ENCODE measurements at places on chromosomes 2 and 18.

GRCh38 chr2:186746584-186746983, 52.7 kb downstream of the FAM171B start:
- DNase-seq: no peak

DNA sequence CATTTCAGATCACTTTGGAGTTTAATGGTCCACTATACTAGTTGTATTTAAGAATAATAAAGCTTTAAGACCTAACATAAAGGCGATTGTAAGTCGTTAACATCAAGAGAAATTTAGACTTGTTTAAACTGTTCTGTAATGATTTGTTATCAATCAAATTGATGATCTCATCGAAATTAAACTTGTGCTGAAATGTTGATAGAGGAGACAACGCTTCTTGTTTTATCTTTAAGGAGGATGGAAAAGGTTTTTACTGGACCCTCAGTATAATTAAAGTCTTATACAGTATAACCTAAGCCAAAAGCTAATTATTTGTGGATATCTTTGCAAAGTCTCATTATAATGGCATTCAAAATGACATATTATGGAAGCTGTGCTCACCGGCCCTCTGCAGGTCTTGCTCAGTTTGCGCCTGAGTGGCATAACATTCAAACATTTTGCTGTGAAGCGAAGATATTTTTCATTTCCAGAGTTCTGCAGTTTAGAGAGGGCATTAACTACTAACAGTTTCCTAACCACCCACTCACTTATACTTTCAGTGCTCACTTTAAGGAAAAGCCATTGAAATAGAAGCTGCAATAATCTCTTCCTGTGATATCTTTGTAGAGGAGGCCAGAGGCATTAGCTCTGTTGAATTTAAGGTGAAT, 1.4 kb upstream of the SERTAD2 start:
- no peak for DNase-seq

DNA sequence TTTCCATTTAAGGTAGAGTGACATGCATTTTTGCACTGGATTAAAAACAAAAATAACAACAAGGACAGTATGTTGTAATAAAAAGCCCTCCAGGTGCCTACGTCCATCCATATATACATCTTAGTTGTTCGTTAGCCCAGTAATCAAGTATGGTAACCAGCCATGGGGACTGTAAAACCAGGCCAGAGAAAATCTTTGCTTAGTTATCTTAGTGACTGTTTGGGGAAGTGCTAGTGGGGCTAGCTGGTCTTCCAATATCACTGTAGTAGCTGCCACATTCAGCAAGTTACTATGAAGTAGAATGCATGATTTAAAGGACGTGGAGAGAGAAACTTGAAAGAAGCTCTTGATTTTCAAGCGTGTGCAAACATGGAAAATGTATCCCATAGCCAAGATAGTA, 95.9 kb upstream of the STON1 start:
- DNase-seq: no peak

- DNase-seq: no peak
Observed at GRCh38 chr2:24343225-24343882, 17.0 kb downstream of the ITSN2 start.

- no peak for DNase-seq
Observed at GRCh38 chr2:100721693-100722092, 98.2 kb upstream of the NPAS2 start.

GRCh38 chr2:82395531-82395930, 2063.5 kb downstream of the SUCLG1 start:
- no peak for DNase-seq

Measured in activated CD4-positive, alpha-beta T cell treated with anti-CD3 and anti-CD28 coated beads, Interleukin-2, amount 50 U/mL, for 24 hours (primary cell).